ENCODE measurements at places on chromosomes 7 and 10.

GRCh38 chr10:74928742-74929191, 102.4 kb downstream of the KAT6B start:
- DNase-seq, result no peak

DNA sequence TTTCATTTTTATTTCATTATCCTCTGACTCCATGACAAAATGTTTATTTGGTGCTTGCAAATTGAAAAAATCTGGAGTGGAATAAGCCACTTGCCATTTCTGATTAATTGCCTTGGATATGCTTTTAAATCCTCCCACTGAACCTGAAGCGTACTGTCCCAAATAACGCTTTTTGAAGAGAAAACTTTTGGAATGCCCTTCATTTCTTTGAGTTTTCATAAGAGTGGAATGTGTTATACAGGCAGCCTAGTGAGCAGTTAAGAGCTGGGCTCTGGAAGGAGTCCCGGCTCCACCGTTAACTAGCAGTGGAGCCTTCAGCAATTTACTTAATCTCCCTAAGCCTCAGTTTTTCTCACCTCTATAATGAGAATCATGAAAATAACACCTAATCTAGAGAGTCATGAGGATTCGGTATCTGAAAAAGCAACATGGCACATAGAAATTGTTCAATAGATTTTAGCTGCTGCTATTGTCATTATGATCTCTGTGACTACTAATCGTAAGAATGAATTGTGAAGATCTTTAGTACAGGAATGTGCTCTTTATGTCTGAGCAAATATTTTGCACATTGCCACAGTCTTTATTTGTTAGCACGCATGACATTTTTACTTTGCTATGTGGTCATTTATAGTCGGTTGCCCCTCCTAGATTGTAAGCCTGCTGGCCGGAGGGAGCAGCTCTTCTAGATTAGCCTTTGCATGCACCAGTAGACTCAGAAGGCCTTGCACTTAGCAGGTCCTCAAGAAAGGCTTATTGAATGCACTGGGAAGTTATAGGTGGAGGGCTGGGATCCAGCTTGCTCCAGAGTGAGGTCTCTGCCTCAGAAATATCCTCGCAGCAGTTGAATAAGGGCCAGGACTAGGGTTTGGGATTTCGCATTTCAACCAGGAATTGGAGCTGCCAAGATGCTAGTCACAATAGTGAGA, 59.4 kb downstream of the PLCE1 start:
- no peak for DNase-seq

GRCh38 chr7:100764841-100765240, 31.4 kb downstream of the ZAN start:
- DNase-seq, result no peak

- DNase-seq, result no peak
These were observed 77.6 kb downstream of the VTI1A start for GRCh38 chr10:112524641-112525040.

- DNase-seq, result no peak
These were observed 109.8 kb downstream of the INPP5A start for GRCh38 chr10:132647424-132647823.

- DNase-seq, result no peak
These were observed 236.8 kb upstream of the AOAH start for GRCh38 chr7:36961097-36961496.

DNA sequence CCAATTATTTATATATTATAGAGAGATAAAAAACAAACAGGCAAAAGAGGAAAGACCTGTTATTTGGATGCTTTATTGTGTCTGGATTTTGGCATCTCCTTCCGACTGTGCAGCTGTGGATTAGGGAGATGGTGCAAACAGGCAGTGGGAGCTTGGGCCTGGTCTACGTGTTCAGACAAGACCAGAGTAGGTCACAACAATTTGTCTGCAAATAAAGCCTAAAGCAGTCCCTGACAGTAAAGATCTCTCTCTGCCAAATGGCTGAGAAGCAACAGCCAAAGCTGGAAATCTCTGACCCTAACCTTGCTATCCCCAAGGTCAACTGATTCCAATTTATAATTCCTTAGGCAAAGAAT, 82.0 kb downstream of the ABLIM1 start:
- DNase-seq, result no peak

GRCh38 chr10:76732306-76732705, 905.3 kb downstream of the KCNMA1 start:
- no peak for DNase-seq

- DNase-seq, result no peak
These were observed 5.5 kb downstream of the NOD1 start for GRCh38 chr7:30472784-30473775.

DNA sequence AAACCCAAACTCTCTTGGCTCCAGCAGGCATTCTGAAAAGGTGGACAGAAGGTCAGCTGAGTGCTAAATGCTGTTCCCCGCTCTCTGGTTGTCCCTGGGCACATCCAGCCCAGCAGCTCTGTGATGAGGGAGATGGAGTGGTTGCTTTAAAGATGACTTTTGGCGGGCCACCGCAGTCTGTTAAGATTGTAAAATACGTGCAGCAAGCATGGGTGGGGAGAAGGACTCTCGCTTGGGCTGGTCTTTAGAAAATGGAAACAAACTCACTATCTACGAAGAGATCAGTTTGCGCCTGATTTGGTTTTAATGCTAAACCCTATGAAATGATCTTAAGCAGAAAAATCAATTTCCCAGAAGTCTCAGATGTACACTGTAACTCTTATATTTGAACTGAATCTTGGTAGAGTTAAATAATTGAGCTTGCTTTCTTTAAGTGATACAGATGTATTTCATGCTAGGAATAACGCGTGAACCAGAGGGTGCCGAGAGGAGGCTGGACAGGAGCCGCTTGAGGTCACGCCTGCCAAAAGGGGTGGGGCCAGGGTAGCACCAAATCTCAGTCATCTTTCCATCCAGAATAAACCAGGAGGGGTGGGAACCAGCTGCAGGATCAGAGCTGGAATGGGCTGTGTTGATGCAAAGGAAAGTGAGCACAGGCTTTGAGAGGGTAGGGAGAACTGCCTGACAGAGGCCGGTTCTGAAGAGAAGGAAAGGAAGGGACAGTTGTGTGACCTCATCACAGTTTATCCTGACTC, 170.2 kb upstream of the MKI67 start:
- no peak for DNase-seq

GRCh38 chr7:154577141-154577873, 425.6 kb downstream of the PAXIP1 start:
- no peak for DNase-seq

- no peak for DNase-seq
These were observed 365.3 kb downstream of the REEP3 start for GRCh38 chr10:63886281-63887022.

GRCh38 chr7:123472750-123473445, 61.5 kb downstream of the IQUB start:
- DNase-seq, result no peak
